ENCODE measurements at places on chromosomes 4 and X.

DNA sequence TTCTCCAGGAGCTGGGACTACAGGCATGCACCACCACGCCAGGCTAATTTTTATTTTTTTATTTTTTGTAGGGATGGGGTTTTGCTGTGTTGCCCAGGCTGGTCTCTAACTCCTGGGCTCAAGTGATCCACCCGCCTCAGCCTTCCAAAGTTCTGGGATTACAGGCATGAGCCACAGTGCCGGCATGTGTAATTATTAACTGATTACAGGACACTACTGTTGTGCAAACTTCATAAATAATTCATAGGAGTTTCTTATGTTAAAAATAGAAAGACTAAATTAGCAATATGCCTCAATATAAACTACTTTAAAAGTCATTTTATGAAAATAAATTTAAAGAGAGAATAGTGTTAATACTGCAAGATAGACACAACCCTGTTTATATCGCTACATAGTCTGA is 221.9 kb downstream of the SNCA start:
- no peak for DNase-seq

DNA sequence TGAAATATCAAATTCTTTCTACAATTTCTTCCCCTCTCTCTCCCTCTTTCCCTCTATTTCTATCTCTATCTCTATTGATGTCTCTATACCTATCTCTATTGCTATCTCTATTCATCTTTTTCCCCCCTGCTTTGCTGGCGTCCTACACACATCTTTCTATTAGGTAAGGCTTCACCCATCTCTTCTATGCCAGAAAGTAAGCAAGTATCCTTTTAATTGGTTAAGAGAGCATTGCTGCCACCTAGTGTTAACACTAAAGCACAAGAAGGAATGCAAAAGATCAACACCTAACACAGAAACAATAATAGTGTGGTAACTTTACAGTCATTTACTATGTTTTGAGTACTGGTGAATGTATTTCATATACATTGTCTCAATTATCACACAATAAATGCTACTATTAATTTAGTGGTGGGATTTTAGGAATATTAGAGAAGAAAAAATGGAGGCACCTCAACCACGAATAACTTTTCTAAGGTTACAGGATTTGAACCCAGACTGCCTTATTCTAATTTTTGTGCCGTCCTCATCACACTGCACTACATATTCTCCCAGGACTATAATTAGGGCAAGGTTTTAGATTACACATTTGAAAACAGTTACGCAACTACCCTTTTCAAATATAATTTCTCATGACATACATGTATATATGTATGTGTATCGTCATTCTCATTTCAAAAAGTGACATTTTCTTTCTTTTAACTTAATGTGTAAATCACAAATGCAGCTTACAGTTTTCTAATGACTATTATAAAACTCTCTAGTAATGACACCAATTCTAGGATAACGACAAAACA is 3.7 kb upstream of the C4orf36 start:
- DNase-seq: no peak

GRCh38 chrX:115491766-115492165 is 69.2 kb upstream of the PLS3 start:
- no peak for DNase-seq

DNA sequence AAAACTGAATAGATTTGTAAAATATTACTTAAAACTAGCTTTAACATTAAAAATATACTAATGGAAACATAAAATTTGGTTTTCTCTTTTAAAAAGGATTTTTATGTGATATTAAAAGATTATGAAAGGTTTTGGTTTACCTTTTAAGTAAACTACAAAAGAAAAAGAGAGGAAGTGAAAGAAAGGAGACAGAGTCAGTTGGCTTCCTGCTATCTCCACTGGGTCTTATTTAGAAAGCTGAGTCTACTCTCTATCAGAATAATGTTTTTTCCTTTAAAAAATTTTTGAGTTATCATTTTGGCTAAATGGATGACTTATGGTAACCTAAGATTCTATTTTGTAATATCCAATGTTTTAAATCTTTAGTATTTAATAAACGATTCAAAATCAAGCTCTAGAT is 21.6 kb upstream of the ATP8A1 start:
- no peak for DNase-seq

DNA sequence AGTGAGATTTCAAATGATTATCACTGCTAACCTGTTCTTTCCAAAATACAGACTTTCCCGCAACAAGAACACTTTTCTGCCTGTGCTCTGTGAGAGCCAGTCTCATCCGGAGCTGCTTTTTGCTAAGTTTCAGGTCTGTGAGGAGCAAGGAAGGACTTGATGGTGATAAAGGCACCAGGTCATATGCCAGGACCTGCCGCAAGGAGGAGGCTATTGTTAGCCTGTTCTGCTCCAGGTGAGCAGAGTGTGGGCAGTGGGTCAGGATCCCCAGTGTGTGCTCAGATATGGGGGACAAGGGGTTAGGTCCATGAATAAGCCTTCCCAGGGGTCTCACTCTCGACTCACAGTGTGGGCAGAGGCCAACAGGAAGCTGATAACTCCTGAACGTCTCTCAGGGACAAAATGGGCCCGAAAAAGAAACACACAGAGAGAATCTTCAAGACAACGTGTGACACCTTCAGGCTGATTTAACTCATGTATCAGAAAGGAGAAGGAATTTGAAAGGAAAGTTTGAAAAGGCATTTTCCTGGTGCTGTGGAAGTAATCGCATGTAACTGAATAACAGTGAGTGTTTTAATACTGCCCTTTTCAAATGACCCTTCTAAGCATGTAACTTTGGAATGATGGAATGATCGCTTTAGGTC is 57.7 kb upstream of the PDLIM3 start:
- DNase-seq: no peak

GRCh38 chr4:8272472-8273428 is 3.2 kb downstream of the HTRA3 start:
- no peak for DNase-seq

- DNase-seq: no peak
These were observed 449.6 kb downstream of the GLUD2 start for GRCh38 chrX:121496966-121497365.

- DNase-seq: no peak
These were observed 78.6 kb downstream of the NAP1L3 start for GRCh38 chrX:93594780-93595179.

- no peak for DNase-seq
These were observed 208.5 kb upstream of the FAT1 start for GRCh38 chr4:186932196-186932595.

DNA sequence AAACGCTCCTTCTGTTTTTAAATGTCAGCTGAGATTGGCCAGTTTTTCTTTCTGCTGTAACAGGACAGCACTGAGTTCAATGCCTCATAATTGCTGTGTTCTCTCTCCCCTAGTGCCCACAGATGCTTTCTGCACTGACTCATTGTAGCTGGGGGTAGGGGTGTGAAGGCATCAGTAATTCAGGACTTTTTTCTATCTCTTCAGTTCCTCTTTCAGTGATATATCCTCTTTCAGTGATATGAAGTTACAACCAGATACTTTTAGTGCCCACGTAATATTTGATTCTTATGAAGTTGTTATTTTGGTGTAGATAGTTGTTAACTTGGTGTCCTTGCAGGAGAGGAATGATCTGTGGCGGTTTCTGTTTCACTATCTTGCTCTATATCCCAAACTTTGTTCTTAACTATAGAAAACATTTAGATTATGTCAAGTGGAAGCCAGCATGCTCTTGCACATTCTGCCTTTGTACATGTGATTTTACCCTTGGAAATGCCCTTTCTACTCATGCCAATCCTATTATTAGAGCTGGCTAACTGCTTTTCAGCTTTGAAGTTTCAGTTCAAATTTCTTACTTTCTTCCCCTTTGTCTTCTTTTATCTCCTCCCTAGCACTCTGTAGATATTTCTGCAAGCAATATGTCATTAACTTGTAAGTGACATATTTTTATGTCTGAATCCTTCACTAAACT is 1258.4 kb downstream of the FAM133A start:
- no peak for DNase-seq

DNA sequence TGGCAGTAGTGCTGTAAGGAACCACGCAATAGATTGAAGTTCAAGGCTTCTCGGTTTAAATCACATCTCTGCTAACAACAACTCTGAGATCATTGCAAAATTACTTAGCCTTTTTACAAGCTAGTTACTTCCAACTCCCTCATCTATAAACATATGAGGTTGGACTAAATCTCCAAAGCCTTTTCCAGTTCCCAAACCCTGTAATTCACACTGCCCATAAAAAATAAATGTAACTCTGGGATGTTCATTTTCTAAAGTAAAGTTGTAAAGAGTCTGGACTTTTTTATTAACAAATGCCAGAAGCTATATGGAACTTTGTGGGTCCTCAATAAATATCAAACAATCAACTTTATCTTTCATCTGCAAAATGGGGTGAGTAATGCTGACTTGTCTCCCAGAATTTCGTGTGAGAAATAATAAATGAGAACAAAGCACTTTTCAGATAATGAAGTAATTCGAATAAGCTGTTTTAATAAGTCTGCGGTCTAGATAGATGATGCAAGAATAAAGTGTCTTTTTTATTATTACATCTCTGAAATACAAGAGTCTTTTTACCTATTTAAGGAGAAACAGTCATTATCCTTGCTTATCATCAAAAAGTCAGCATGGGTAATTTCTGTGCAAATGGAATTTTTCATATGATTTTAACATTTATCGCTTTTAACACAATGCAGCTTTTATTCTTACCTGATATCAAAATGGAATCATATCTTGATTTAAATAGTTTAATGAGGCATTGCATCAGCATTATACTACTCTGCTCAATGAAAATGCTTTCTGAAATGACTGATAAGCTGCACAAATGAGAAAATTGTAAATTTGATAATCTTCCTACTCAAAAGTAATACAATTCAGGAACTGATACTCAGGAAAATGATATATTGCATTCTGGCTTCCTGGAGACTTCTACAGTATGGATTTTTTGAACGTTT is 252.6 kb downstream of the BANK1 start:
- no peak for DNase-seq

DNA sequence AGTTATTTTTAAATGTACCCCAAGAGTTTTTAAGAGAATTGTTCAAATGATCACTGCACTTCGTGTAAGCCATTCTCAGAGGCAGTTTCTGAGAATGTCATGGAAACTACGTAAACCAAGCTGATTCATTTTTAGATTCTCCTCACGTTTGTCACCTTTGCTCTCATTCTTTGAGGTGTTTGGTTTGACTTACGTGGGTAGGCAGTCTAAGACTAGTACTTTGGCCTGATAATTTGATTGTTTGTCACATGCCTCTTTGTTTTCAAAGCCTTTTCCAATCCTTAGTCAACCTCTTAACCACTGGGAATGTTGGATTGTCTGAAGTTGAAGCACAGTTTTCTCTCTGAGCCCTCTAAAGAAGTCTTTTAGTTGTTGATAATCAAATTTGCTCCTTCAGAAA is 10.5 kb downstream of the SEPTIN11 start:
- DNase-seq: no peak

DNA sequence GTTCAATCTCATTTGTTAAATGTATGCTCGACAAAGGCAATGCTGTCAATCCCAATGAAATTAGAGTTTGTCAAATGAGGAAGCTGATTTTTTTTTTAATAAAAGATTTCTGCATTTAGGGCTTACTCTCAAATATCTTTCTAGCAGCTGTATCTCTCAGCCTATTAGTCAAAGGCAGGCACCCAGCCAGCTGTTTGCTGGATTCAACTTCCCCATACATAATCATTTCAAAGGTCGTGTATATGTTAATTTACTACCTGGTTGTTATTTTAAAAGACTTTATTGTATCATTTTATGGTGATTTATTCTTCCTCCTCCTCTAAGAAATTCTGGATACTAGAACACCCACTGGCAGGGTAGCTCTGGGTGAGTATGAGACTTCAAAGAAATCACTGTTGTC is 27.1 kb downstream of the RAI2 start:
- DNase-seq: peak; percentile 49

DNA sequence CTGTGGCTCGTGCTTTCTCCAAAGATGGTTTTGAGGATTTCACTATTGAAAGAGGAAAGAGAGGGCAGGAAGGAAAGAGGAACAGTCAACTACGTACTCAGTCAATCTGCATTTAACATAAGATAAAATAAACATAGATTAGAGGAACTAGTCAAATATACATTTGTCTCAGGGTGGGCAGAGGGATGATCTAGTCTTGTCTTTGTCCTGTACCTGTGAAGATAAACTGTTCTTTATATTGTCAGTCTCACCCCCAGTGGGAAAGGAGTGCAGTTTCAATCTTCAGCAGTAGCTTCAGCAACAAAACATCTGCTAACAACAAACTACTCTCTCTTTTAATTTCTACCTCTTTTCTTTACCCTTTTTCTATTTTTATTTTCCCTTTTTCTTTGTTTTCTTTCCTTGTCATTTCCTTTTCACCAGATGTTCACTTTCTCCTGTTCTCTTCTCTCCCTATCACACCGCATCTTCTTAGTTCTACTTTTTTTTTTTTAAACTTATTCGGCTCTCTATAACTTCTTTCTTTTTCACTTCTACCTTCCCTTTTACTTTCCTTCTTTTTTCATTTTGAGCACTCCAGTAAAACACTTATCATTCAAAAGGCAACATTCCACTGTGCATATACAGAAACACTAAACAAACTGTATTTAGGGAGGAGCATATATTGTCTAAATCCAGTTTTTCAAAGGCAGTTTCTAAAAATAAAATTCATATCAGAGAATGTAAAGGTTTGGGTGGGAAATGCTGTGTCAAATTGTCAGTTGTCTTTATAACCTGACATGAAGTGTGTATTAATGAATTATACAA is 51.4 kb upstream of the GUCY1A1 start:
- no peak for DNase-seq

GRCh38 chr4:138561906-138562305 is 319.8 kb upstream of the SLC7A11 start:
- DNase-seq: no peak

GRCh38 chr4:165971933-165972332 is 98.9 kb downstream of the TLL1 start:
- no peak for DNase-seq

GRCh38 chr4:181523973-181524372 is 719.2 kb upstream of the TENM3 start:
- no peak for DNase-seq

DNA sequence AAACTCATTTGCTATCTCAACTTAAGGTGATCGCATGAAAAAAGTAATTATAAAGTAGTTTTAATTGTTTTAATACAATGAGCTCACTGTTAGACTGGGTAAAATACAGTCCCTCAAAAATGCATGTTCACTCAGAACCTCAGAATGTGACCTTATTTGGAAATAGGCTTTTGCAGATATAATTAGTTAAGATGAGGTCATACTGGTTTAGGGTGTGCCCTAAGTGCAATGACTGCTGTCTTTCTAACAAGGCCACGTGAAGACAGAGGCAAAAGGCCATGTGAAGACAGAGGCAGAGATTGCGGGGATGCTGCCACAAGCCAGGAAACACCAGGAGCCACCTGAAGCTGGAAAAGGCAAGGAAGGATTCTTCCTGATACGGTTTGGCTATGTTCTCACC is 262.1 kb downstream of the NKX6-1 start:
- no peak for DNase-seq

DNA sequence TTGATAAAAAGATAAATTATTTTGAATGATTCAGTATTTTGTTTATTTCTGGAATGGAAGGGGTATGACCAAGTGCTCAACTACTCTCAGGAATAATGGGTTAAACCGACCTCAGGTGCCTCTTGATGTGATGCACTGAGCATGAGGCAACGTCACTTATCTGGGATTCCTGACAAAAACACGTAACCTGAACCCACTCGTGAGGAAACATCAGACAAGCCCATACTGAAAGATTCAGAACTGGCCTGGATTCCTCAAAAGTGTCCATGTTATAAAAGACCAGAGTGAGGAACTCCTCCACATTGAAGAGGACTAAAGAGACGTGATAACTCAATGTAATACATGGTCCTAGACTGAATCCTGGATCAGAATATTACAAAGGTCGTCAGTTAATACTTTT is 144.0 kb downstream of the FNIP2 start:
- no peak for DNase-seq
